ENCODE measurements at places on chromosomes 5 and 9.

- no peaks in the 10 kb centered on the region for H3K27me3 ChIP-seq
- no peaks in the 10 kb centered on the region for H3K36me3 ChIP-seq
- H3K27ac ChIP-seq, result peak overlapping the region; percentile 86
- no peak overlapping the region for H3K4me3 ChIP-seq
Observed at GRCh38 chr5:177113566-177114424, 19.8 kb upstream of the NSD1 start.

- H3K4me3 ChIP-seq, result no peak overlapping the region
- H3K36me3 ChIP-seq, result no peaks in the 10 kb centered on the region
- DNase-seq, result no peak
- H3K27me3 ChIP-seq, result no peaks in the 10 kb centered on the region
- no peaks in the 10 kb centered on the region for H3K4me1 ChIP-seq
Observed at GRCh38 chr9:74414325-74414724, 82.8 kb upstream of the RORB start.

GRCh38 chr5:173922527-173922926, 34.4 kb downstream of the CPEB4 start:
- no peak overlapping the region for H3K4me3 ChIP-seq
- H3K27ac ChIP-seq, result no peak overlapping the region
- DNase-seq, result no peak
- H3K4me1 ChIP-seq, result peaks cover 17% of the 10 kb centered on the region
- no peaks in the 10 kb centered on the region for H3K27me3 ChIP-seq

- no peak overlapping the region for H3K27ac ChIP-seq
- H3K4me3 ChIP-seq, result no peak overlapping the region
- no peaks in the 10 kb centered on the region for H3K4me1 ChIP-seq
- H3K36me3 ChIP-seq, result no peaks in the 10 kb centered on the region
Observed at GRCh38 chr5:86786955-86787354, 169.2 kb downstream of the COX7C start.

DNA sequence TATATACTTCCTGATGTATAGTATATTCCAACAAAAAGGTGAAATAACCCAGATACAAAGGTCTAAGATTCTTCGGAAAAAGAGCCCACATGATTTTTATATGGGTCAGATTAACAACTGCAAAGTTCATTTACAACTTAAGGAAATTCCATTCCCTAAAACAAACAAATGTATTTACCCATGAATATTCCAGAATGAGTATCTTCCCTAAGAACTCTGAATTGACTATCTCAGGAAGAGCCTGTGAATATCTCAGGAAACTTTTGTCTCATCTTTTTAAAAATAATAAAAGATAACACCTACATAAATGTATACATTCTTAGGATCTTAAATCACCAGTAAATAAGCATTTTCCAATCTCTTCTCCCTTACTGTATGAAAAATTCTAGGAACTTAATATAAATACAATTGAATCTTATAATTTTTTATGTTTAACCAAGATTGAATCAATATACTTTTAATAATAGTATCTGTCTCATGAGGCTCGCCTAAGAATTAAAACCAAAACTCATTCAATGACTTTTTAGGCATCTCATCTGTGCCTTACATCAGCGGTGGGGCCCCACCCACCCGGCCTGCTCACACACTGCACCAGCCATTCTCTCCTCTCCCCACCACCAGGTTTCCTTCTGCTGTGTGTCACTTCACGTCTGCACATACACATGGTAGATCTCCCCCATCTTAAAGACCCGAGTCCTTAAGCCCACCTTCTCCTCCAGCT, 78.1 kb downstream of the RAPGEF1 start:
- H3K27ac ChIP-seq, result no peak overlapping the region
- no peak for DNase-seq
- H3K4me1 ChIP-seq, result no peaks in the 10 kb centered on the region
- no peak overlapping the region for H3K4me3 ChIP-seq
- no peaks in the 10 kb centered on the region for H3K27me3 ChIP-seq
- H3K36me3 ChIP-seq, result no peaks in the 10 kb centered on the region

DNA sequence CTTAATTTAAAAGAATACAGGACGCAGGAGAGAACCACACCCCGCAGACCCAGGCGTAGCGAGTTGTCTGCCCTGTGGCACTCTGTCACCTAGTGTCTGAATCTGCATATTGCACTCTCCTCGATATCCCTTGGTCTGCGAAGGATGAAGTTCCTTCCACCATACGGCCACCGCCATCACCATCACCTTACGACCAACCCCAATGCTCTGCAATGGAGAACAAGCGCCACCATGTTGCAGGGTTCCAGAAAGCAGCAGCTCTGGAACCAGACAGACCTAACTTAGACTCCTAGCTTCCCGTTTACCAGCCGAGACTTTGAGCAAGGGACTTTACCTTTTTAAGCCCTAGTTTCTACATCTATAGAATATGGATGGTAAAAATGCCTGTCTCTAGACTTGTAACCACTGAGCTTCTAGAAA, 77.4 kb upstream of the DMRT1 start:
- H3K27me3 ChIP-seq, result no peaks in the 10 kb centered on the region
- H3K4me1 ChIP-seq, result no peaks in the 10 kb centered on the region
- no peak for DNase-seq

DNA sequence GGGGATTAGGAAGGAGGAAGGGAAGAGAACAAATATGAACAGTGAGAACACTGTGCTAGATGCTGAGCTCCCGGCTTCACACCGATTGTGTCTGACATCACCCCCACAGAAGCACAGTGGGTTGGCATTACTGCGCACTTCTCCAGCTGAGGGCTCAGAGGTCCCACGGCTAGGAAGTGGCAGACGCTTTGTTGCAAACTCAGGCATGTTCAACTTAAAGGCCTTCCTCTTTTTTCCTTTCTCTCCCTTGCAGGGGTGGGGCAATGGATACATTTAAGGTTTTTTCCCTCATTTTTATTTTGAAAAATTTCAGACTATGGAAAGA, 15.5 kb upstream of the SHB start:
- H3K27ac ChIP-seq, result no peak overlapping the region
- H3K4me1 ChIP-seq, result peaks cover 4% of the 10 kb centered on the region
- H3K36me3 ChIP-seq, result no peaks in the 10 kb centered on the region
- H3K4me3 ChIP-seq, result no peak overlapping the region
- no peak for DNase-seq
- no peaks in the 10 kb centered on the region for H3K27me3 ChIP-seq

DNA sequence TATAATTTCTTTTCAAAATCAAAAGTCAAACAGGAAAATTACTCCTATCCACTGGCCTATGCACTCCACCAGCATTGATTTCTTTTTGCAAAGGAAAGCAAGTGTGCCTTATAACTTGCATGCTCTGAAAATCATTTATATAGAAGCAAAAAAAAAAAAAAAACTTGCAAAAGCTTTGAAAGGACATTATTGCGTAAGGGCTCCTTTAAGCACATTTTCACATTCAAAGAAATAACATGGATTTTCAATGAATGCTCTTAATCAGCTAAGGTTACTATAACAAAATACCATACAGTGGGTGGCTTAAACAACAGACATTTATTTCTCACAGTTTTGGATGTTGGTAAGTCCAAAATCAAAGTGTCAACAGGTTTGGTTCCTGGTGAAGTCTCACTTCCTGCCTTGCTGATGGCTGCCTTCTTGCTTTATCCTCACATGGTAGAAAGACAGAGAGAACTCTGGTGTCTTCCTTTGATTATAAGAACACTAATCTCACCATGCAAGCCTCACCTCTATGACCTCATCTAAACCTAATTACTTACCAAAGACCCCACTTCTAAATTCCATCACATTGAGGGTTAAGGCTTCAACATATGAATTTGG, 755.2 kb upstream of the CDH10 start:
- no peaks in the 10 kb centered on the region for H3K36me3 ChIP-seq
- no peak overlapping the region for H3K4me3 ChIP-seq
- no peaks in the 10 kb centered on the region for H3K4me1 ChIP-seq
- no peaks in the 10 kb centered on the region for H3K27me3 ChIP-seq
- no peak overlapping the region for H3K27ac ChIP-seq

GRCh38 chr5:56979968-56980367, 28.0 kb upstream of the MIER3 start:
- H3K4me3 ChIP-seq, result no peak overlapping the region
- no peak overlapping the region for H3K27ac ChIP-seq
- no peaks in the 10 kb centered on the region for H3K36me3 ChIP-seq
- H3K27me3 ChIP-seq, result no peaks in the 10 kb centered on the region
- no peaks in the 10 kb centered on the region for H3K4me1 ChIP-seq

GRCh38 chr9:18473652-18474279, at the start of gene ADAMTSL1:
Gene ADAMTSL1, plus strand, starts transcription at chr9:18474153. Its CDS starts 80 bp downstream, at chr9:18474233.
- H3K4me1 ChIP-seq, result no peaks in the 10 kb centered on the region
- no peaks in the 10 kb centered on the region for H3K36me3 ChIP-seq
- H3K27ac ChIP-seq, result no peak within 1 kb of the TSS
- DNase-seq, result no peak

- no peak for DNase-seq
- no peaks in the 10 kb centered on the region for H3K27me3 ChIP-seq
- H3K27ac ChIP-seq, result no peak overlapping the region
- H3K4me3 ChIP-seq, result no peak overlapping the region
- H3K4me1 ChIP-seq, result no peaks in the 10 kb centered on the region
Observed at GRCh38 chr9:75471549-75472114, 383.3 kb downstream of the OSTF1 start.
